Fibroblast of upper back skin (primary cell): ENCODE measurements at places on chromosomes 3 and 15.
A peak's percentile ranks its signal among the peaks of the same experiment; 100 is the strongest.

DNA sequence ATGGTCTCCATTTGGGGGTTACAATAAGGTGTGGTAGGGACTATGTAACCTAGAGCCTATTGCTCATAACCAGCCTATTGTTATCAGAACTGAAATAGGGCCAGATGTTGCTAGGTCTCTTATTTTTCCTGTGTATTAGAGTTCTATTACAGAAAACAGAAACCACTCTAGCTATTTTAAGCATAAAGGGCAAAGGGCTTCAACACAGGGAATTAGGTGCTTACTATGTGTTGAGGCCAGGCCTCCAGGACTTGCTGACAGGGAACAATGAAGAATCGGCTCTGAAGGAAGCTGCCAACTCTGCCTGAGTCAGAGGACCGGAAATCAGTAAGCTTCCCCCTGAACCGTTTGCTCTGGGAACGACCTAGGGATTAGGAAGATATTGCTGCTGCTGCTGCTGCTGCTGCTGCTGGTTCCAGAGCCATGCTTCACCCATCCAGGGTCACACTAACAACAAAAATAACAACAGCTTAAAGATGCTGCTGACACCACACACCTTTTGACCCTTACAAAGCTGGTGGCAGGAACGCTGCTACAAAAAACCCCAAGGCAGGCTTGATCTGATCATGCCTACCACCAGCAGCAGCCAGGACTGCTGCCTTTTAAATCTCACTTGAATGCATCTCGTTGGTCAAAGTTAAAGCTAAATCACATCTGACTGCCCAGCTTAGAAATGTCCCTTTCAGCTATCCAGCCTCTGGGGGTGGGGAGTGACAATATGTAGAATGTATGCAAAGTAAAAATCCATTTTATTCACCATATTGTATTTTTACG, 276.9 kb upstream of the IL12A start:
- peak; percentile 98 for DNase-seq

DNA sequence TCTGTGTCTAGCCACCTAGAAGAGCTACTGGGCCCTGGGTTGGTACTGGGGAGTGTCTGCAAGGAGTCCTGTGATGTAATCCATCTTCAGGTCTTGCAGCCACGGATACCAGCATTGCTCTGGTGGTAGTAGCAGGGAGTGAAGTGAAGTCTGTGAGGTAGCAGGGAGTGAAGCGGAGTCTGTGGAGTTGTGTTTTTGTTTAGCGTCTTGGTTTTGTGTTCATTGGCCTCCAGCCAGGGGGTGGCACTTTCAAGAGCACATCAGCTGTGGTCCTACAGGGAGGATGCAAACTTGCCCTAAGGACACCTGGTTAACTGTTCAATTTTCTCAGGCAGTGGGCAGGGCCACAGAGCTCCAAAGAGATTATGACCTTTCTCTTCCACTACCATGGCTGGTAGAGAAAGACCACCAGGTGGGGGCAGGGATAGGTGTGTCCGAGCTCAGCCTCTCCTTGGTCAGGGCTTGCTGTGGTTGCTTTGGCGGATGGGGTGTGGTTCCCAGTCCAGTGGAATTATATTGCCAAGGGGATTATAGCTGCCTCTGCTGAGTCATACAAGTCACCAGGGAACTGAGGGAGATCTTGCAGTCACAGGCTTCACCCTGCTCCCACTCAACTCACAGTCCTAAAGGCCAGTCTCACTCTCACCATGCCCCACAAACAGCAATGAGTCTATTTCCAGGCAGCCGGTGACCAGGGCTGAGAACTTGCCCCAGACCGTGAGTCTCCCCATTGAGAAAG, 424.7 kb downstream of the ZBBX start:
- no peak for DNase-seq

- DNase-seq, result no peak
These were observed 22.1 kb downstream of the RAB8B start for GRCh38 chr15:63211549-63211948.

GRCh38 chr3:102926618-102927017, 491.8 kb downstream of the ZPLD1 start:
- no peak for DNase-seq

DNA sequence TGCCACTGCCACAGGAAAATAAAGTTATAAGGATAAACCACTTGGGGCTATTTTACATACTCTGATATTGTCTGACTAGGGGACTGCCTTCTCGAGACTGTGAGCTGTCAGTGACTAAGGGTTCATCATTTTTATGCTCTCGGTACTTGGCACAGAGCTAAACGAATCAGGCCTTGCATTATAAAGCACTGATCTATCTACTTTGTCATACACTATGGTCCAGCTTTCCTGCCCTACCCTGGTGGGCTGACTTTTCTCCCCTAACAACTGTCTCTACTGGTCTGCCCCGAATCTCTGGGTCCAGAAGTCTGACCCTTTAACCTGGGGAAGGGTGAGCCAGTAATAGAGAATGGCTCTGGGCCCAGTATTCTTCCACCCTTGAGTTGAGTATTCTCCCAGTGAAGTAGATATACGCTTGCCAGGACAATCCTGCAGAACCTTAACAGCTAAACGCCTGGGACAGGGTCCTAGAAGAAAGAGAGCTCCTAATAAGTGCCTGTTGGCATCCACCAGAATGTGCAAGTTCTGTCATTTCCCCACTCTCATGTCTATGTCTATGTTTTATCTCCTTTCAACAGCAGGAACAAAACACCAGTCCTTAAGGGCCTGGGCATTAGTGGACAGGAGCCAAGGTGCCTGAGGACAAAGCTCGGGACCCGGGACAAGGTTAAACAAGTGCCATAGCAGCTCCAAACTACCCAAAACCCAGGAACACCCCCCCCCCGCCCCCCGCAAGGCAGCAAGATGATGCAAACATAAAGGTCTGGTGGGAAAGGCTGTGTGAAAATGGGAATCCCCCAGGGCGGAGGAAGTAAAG, 1.2 kb downstream of the LARP6 start:
- peak; percentile 76 for DNase-seq

- DNase-seq, result no peak
These were observed 425.3 kb upstream of the CBLB start for GRCh38 chr3:106294121-106294520.

- no peak for DNase-seq
These were observed 14.2 kb upstream of the ST6GAL1 start for GRCh38 chr3:186915806-186916796.

DNA sequence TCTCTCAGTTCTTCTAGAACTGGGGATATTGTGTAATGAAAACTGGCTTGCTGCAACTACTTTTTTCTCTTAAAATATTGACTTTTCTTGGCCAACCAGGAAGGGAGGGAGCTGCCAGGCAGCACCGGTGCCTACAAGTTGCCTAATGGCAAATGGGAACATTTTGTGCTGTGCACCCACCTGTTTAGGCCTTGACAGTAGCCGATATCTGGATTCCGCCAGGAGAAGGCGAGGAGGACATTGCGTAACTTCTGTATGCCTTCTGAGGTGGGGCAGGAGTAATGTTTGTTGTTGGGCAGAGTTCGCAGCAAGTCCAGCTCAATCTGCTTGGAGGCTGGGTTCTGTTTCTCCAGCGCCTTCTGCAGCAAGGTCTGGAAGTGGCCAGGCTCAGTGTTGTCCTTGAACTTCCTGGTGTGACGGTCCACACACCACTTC, 64.9 kb downstream of the TBC1D2B start:
- no peak for DNase-seq

GRCh38 chr3:29587340-29587739, 306.5 kb downstream of the RBMS3 start:
- no peak for DNase-seq

GRCh38 chr3:11954312-11954934, 49.8 kb upstream of the SYN2 start:
- DNase-seq, result no peak

DNA sequence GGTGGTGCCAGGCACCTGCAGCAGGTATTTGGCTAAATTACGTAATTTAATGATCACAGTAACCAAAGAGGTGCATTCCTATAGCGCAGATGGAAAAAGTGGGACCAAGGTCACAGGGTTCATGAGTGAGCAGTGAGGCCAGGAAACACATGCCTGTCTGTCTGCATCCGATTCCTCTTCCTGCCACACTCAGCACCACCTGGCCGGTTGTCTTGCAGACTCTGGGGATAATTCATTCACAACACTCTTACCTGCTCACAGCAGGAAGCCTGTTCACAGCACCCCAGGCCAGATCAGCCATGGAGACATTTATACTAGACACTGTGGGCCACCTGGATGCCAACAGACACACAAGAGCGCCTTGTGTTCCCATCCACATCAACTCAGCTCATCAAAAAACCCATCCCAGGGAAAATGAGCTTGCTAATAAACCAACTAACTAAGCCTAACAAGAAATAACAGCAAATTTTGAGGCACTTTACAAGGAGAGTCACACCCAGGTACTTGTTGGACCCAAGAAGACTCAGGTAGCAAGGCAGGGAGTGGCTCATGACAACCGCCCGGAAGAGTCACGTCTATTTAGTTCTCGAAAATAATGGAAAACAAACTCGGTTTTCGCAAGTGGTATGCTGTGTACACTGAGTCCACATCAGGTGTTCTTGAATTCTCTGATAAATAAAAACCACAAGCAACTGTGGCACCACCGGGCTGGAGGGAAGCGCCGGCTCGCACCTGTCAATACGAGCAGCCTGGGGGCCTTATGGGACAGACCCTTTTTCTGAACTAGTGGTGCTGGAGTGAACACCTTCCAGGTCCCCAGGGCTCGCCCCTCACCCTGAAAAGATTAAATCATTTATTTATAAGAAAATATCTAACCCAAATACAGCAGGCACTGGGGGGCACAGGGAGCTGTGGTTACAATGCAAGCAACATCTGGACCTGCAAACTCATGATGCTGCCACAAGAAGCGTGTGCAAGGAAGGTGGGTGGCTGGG, 40.5 kb downstream of the FAM174B start:
- no peak for DNase-seq

GRCh38 chr15:64731805-64732151, 43.6 kb downstream of the RBPMS2 start:
- no peak for DNase-seq

GRCh38 chr3:165635791-165636683, 201.2 kb downstream of the BCHE start:
- DNase-seq, result no peak

DNA sequence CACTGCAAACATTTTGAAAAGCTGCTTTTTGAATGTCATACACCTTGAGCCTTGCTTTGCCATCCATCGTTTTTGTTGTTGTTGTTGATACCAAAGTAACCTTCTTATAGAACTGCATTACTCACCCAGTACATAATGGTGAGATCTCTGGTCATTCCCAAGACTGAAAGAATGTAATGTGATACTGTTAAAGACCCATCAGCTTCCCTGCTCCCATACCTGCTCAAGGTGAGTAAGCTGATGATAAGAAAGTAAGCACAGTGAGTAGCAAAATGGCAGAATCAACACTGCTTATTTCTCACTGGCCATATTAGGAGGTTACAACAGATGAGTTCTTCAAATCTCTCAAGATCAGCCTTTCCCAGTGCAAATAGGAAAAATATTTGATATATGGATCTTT, 89.8 kb downstream of the CADPS start:
- no peak for DNase-seq

GRCh38 chr3:182330646-182331045, 462.7 kb upstream of the ATP11B start:
- DNase-seq, result no peak

- DNase-seq, result peak; percentile 34
These were observed 10.1 kb downstream of the SLC51B start for GRCh38 chr15:65055201-65055870.

DNA sequence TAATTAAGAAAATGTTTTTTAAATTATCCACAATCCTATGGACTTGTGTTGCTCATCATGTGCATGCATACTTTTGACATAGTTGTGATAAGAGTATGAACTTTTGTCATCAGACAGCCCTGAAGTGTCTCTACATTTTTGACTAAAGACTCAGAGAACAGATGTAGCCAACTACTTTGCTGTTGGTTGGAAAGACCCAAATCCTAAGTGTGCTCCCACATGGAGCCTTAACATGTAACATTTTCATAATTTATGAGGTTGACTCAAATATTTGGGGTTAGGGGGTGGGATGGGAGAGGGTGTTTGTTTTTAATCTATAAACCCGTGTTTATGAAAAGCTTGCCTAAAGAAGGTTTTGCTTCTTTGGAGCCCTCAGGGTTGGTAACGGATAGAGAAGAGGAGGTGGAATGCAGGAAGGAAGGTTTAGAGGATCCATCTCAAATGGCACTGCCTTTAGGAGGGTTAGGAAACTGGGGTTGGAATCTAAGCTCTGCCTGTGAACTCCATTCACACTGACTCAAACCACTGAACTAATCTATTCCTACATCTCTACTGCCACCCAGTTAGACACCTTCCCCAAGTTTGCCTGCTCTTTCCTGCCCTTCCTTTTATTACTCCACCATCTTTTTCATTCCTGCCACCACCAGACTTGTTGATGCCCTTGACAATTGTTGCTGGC, 3.7 kb downstream of the BOC start:
- peak; percentile 79 for DNase-seq

DNA sequence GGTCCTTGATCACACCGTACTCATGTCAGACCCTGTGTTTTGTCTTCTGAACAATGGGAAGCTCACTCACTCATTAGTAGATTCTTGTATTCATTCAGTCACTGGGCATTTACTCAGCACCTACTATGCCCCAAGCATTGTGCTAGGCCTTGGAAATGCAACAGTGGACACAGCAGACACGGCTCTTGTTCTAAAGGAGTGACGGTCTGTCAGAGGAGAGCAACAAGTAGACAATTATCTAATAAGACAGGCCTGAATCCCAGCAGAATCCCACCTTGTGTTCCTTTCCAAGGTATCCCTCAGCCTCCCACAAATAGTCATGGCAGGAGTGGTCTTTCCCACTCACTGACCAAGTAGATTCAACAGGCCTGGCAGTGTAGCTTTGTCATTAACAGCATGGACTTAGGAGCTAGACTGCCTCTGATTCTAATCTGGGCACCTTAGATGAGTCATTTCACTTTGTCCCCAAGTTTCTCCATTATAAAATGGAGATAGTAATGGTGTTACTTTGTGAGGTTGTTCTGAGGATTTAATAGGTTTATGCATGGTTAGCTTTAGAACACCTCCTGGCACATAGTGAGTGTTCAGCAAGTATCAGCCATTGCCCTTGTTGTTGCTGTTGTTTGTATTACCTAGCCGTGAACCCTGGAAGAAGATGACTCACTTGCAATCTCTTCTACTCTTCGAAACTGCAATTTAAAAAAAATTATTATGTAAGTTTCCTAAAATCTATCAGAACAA, 69.1 kb downstream of the SSUH2 start:
- DNase-seq, result no peak

DNA sequence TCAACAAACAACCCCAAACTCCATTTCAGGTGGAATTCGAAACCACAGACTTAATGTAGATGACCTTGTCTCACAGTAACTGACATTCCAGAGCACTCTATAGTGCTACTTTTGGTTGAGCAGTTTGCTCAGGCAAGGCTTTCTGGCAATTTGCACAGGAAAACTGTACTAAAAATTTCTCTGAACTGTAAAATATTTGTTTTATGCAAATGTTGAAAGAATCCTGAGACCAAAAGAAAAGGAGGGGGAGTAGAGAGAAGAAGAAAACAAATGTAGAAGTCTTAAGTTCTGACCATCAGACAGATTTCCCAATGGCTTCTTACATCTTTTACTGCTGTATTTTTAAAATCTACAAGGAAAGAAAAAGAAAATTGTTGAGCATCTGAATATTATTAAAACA, 53.5 kb downstream of the DTWD1 start:
- DNase-seq, result peak; percentile 32

DNA sequence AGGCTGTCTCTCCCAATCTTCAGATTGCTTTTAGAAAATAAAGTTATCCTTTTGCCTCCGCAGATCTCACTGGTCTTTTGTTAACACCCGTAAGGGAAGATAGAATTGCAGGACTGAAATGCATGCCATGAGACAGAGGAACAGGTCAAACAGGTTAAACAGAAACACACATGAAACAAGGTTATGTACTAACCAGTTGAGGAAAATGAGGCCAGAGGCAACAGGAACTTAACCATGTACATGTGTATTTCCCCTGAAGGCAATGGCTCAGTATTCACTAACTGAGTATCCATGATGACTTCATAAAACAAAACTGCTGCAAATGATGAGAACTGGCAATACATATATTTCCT, 169.1 kb upstream of the NSMCE3 start:
- DNase-seq, result no peak
